DMS153 (cell line): ENCODE measurements at places on chromosomes 4 and X.

DNA sequence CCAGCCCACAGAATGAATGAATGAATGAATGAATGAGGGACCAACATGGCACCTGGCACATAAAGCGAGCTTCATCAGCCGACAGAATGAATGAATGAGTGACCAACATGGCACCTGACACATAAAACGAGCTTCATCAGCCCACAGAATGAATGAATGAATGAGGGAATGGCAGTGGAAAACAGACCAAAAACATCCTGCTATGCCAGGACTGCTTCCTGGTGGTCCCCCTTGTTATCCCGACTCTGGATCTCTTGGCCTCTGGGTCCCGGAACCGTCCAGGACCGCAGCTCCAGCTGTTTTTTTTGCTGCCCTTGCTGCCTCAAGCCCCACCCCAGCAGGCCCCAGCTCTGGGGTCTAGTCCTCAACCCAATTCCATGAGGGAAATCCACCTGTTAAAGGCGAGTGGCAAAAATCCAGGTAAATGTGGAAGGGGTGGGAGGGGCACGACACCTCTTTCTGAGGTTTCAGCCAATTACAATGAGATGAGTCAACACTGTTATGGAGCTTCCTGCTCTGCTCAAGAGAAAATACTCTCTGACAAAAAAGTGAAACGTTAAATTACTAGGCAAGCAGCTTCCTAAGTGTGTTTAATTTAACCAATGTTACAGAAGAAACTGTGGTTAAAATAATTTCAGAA lies 72.0 kb upstream of the MTNR1A start:
- no peak for DNase-seq

DNA sequence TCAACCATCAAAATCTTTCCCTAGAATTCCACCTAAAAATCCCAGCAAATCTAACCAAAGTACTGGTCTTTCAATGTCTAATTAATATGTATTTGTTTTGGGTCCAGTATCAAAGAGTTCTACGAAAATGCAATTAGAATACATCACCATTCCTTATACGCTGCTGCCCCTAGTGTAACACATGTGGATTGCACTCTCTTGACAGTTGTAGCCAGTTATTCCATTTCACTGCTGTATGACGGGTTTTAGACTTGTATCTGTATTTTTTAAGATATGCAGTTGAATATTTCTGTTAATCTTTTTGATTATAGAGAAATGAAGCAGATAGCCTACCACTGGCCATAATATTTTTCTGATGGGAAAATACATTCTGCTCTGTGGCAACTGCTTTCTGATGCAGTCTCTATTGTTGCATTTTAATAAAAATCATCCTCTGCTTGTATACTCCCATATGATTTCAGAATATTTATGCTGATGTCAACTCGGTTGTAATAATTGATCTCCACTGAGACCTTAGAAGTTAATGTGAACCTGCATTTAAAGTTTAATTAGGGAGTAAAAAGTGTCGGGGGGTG lies 17.1 kb upstream of the PAGE2B start:
- peak; percentile 21 for DNase-seq

DNA sequence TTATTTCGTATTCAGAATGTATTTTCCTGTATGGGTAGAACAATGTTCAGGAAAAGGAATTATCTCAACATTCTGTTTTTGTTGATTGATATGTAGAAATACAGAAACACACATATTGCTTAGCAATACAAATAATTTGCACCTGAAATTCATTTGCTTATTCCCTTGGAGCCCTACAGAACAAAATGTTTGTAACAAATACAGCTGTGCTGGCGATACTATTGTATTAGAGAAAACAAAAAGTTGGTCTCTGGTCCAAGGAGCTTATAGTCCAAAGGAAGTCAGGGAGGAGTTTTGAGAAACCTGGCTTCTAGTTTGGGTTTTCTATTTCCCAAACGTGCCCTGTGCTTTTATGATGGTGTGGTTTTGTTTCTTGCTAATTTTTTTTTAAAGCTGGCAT lies 37.8 kb upstream of the CAPN6 start:
- DNase-seq: no peak

DNA sequence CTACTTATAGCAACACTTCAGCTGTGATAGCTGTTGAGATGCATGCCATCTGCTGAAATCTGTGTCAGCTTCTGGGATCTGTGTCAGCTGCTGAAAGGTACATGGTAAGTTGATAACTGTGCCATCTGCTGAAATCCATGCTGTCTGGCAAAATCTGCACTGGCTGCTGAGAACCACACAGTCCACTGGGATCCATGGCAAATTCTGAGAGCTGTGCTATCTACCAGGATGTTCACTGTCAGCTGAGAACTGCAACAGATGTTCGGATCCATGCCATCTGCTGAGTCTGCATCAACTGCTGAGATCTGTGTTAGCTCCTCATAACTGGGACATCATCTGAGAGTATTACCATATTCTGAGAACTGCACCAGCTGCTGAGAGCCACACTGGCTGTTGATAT lies 430.5 kb upstream of the POU3F4 start:
- DNase-seq: no peak
